Activated T-cell treated with anti-CD3 and anti-CD28 coated beads, Interleukin-2, amount 50 U/mL, for 72 hours (primary cell): ENCODE measurements at places on chromosomes 7 and 10. TPM values are rescaled to one million over a fixed set of nuclear protein-coding genes. Genes with fewer than 3 reads are reported as not detected.

TDRD1 gene
- 0.09 TPM for total RNA-seq

DNA sequence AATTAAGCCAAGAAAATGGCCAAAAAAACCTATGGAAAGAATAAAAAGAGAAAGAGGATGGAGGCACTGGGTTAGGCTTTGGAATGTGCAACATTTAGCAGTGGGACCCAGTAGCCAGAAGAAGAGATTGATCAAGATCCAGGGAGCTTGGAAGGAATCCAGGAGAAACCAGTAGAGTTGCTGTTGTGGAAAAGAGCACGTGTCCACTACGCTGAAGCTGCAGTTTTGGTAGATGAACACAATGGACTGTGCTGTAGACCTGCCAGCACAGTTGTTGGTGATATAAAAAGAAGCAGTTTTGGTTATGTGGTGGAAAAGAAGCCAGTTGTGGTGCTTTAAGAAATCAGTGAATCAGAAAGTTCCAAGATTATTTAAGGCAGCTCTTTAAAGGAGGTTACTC, 802.2 kb upstream of the POM121L12 start:
- no peak for DNase-seq
- H3K27me3 ChIP-seq = no peaks in the 10 kb centered on the region
- H3K4me1 ChIP-seq = no peaks in the 10 kb centered on the region
- no peak overlapping the region for H3K4me3 ChIP-seq

DNA sequence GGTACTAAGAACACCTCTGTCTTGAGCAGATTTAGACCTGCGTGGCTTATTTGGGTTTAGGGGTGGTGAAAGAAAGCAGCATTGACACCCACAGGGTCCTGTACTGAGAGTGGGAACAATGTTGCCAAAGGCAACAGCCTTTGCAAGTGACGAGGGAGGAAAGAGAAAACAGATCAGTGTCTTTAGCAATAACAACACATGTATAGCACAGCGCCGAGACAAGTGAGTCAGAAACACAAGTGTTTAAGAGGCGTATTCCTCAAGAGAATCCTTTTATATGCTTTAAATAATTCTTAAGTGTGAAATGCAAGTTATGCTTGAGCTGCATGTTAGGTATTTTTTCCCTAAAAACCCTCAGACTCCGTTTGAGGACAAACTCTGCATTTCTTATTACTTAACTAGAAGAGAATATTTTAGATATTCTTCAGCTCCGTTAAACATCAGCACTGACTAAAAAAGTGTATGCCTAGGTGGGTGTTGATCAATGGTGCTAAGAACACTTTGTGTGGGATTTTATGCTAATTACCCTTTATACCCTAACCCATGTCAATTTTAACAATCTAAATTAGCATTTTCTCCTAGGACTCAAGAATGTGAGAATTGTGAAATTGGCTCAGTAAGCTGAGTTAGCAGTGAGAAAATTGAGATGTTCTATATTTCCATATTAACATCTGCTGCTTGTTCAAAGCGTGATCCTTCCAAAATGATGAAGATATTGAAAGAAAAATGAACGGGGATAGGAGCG, 1095.4 kb upstream of the CELF2 start:
- no peak overlapping the region for H3K4me3 ChIP-seq
- peaks cover 10% of the 10 kb centered on the region for H3K27me3 ChIP-seq
- DNase-seq = no peak
- H3K4me1 ChIP-seq = no peaks in the 10 kb centered on the region
- H3K27ac ChIP-seq = no peak overlapping the region

GRCh38 chr7:12927635-12928434, 240.4 kb downstream of the ARL4A start:
- DNase-seq = no peak
- H3K36me3 ChIP-seq = no peaks in the 10 kb centered on the region
- H3K27ac ChIP-seq = no peak overlapping the region
- no peak overlapping the region for H3K4me3 ChIP-seq
- H3K27me3 ChIP-seq = no peaks in the 10 kb centered on the region
- no peaks in the 10 kb centered on the region for H3K4me1 ChIP-seq

DNA sequence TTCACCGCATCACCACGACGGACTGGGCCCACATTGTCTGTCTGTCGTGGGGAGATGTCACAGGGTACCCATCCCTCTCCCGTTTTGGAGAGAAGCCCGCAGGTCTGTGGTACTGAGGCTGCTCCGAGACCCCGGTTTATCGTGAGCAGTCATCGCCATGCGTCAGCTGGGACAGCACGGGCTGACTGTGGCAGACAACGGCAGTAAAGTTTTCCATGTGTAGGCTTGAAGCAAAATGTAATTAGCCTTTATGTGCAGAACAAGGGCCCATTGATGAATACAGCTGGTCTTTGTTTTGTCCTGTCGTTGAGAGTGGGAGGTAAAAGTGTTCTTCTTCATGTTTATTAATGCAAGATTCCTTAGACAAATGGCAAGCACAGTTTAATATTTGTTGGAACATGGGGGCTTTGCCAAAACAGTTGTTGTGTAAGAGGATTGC, 167.4 kb upstream of the SH2B2 start:
- no peak overlapping the region for H3K27ac ChIP-seq
- DNase-seq = no peak
- H3K4me3 ChIP-seq = no peak overlapping the region
- H3K27me3 ChIP-seq = no peaks in the 10 kb centered on the region
- peaks cover 4% of the 10 kb centered on the region for H3K36me3 ChIP-seq
- H3K4me1 ChIP-seq = peaks cover 14% of the 10 kb centered on the region

- H3K36me3 ChIP-seq = no peaks in the 10 kb centered on the region
- H3K27me3 ChIP-seq = no peaks in the 10 kb centered on the region
- H3K4me3 ChIP-seq = no peak overlapping the region
- no peak for DNase-seq
These were observed 292.5 kb downstream of the TCERG1L start for GRCh38 chr10:131018886-131019500.

BMPER gene
- total RNA-seq = 0.35 TPM

- no peak overlapping the region for H3K4me3 ChIP-seq
- peak; percentile 22 for DNase-seq
- H3K4me1 ChIP-seq = peaks cover 4% of the 10 kb centered on the region
- no peaks in the 10 kb centered on the region for H3K36me3 ChIP-seq
These were observed 22.8 kb upstream of the TTYH3 start for GRCh38 chr7:2608921-2609411.

- no peaks in the 10 kb centered on the region for H3K27me3 ChIP-seq
- no peak for DNase-seq
- no peak overlapping the region for H3K27ac ChIP-seq
- peaks cover 25% of the 10 kb centered on the region for H3K4me1 ChIP-seq
These were observed 66.5 kb downstream of the SYPL1 start for GRCh38 chr7:106045586-106045985.

ANKIB1 gene
- 57.1 TPM for total RNA-seq

DNA sequence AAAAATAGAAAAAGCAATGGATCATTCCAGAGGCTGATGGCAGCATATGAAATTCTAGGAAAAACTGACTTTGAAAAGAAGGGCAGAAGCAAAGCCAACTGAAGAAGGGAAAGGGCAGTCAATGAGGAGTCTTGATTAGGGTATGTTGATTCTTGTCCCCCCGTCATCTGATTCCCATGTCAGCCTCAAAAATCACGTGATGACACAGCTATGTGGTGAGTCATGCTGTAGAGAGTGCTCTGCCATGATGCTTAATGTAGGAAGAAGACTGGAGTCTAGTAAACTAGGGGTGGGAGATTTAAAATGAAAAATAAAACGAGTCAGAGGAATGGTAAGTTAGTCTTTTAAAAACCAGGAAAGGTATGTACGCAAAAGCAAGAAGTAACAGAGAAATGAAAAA, 3.9 kb upstream of the POU6F2 start:
- H3K36me3 ChIP-seq = peaks cover 2% of the 10 kb centered on the region
- no peak overlapping the region for H3K27ac ChIP-seq
- H3K4me1 ChIP-seq = no peaks in the 10 kb centered on the region
- H3K27me3 ChIP-seq = peaks cover 50% of the 10 kb centered on the region

HMX2 gene
- 0.58 TPM for total RNA-seq

SEMA3A gene
- 0.62 TPM for total RNA-seq

GRCh38 chr7:110766864-110767263, 324.1 kb upstream of the LRRN3 start:
- H3K4me1 ChIP-seq = no peaks in the 10 kb centered on the region
- DNase-seq = no peak
- H3K27me3 ChIP-seq = no peaks in the 10 kb centered on the region
- no peak overlapping the region for H3K4me3 ChIP-seq
- H3K27ac ChIP-seq = no peak overlapping the region
- no peaks in the 10 kb centered on the region for H3K36me3 ChIP-seq

DNA sequence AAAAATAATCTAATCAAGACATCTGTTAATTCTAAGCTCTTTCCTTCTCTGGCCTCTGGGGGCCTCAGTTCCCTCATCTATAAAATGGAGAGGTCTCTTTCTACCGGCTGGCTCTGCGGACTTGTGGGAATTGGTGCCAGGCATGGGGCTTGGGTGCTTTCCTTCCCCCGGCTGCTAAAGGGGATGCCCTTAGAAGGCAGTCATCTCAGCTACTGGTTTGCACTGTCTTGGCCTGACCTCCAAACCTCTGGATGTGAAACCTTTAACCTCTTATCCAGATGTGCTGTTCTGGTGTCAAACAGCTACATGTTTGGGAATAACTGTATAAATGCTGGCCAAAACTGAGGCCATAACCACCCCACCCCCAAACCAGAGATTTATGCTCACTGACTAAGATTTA, 320.0 kb downstream of the RPS24 start:
- H3K36me3 ChIP-seq = no peaks in the 10 kb centered on the region
- H3K4me1 ChIP-seq = no peaks in the 10 kb centered on the region
- H3K27ac ChIP-seq = no peak overlapping the region
- no peak for DNase-seq
- no peak overlapping the region for H3K4me3 ChIP-seq
- no peaks in the 10 kb centered on the region for H3K27me3 ChIP-seq

EIF4EBP2 gene
- total RNA-seq = 23.6 TPM

DOCK1 gene
- total RNA-seq = 0.35 TPM

DNA sequence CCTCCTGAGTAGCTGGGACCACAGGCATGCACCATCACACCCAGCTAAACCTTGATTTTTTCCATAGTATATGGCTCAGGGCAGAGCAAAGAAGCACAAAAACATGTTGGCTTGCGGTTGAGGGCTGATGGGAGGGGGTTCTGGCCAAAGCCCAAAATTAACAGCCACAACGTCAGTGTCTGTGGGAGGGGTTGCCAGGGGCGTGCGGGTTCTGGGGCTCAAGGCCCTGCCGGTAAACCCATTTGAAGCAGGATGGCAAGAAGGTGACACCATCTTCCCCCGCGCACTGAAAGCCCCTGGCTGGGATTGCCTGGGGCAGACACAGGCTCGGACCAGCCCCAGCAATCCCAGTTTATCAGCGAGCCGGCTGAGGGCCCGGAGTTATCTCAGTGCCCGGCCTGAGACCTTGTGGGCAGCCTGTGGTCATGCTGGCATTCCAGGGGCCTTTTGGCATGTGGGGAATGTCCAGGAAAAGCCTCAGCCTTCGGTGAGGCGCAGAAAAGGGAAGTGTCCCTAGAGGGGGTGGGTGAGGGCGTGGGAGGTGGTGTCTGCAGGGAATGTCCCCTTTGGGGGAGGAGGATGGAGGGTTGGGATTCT, 167.7 kb upstream of the TNRC18 start:
- H3K27me3 ChIP-seq = peaks cover 14% of the 10 kb centered on the region
- no peaks in the 10 kb centered on the region for H3K36me3 ChIP-seq
- H3K4me3 ChIP-seq = peak overlapping the region; percentile 76
- peaks cover 18% of the 10 kb centered on the region for H3K4me1 ChIP-seq

GRCh38 chr7:92840316-92840715, 3.9 kb upstream of the CDK6 start:
- no peak overlapping the region for H3K4me3 ChIP-seq
- peaks cover 31% of the 10 kb centered on the region for H3K4me1 ChIP-seq
- peaks cover 19% of the 10 kb centered on the region for H3K27me3 ChIP-seq
- DNase-seq = no peak
- peaks cover 12% of the 10 kb centered on the region for H3K36me3 ChIP-seq

DNA sequence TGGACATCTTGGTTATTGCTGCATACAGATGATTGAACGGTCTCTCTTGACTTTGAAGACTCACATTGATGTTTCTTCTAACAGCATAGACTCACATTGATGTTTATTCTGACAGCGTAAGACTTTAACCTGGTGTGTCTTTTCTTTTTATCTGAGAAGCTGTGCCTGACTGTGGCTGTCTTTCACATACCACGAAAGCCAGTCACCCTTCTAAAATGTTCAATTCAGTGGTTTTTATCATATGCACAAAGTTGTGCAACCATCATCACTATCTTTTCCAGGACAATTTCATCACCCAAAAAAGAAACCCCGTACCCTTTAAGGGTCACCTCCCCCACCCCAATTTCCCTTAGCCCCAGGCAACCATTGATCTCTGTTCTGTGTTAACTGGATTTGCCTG, 24.7 kb downstream of the CELF2 start:
- H3K27ac ChIP-seq = no peak overlapping the region
- no peaks in the 10 kb centered on the region for H3K4me1 ChIP-seq
- H3K36me3 ChIP-seq = no peaks in the 10 kb centered on the region
- H3K27me3 ChIP-seq = peaks cover 10% of the 10 kb centered on the region
- DNase-seq = no peak

CHST3 gene
- 0.16 TPM for total RNA-seq

DNA sequence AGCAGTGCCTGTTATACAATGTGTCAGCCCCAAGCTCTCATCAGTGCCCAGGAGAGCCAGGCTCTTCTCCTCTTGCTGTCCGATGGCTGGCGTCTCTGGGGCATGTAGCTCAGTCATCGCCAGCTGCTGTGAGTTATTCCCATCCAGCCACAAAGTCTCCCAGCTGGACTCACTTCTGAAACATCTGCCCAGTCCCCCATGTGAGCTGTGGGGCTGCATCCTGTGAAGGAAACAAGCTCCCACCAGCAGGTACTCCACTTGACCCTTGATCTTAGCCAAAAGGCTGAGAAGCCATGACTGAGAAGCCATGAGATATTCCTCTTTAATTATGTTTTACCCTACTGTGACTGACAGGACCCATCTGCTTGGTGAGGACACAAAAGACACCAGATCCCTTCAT, 212.7 kb upstream of the IGFBP3 start:
- DNase-seq = no peak
- no peak overlapping the region for H3K4me3 ChIP-seq
- H3K27me3 ChIP-seq = no peaks in the 10 kb centered on the region

DNA sequence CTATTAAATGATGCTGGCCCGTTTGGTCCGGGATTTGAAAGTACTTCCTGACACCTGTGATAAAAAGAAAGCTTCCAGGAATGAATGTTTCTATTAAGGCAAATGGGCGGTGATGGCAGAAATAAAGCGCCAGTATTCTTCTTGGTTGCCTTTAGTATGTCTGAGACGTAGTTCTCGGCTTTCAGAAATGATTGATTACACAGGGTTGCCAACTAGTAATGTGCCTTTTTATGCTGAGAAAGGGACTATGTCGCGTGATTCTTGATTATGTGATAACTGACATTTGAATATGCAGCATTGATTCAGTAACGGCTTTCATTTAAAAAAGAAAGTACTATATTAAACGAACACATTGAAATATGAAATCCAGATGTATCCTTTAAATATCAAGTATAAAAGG, 13.9 kb downstream of the ZRANB1 start:
- H3K27me3 ChIP-seq = no peaks in the 10 kb centered on the region
- DNase-seq = no peak
- no peaks in the 10 kb centered on the region for H3K36me3 ChIP-seq
- H3K4me1 ChIP-seq = peaks cover 50% of the 10 kb centered on the region
- H3K4me3 ChIP-seq = no peak overlapping the region

GRCh38 chr10:25505466-25505865, 330.7 kb downstream of the GPR158 start:
- H3K36me3 ChIP-seq = no peaks in the 10 kb centered on the region
- no peak overlapping the region for H3K4me3 ChIP-seq
- no peaks in the 10 kb centered on the region for H3K4me1 ChIP-seq
- no peak for DNase-seq
- H3K27ac ChIP-seq = no peak overlapping the region
